Activated T-cell treated with anti-CD3 and anti-CD28 coated beads for 4 hours (primary cell): ENCODE measurements at places on chromosomes 5 and 9.

DNA sequence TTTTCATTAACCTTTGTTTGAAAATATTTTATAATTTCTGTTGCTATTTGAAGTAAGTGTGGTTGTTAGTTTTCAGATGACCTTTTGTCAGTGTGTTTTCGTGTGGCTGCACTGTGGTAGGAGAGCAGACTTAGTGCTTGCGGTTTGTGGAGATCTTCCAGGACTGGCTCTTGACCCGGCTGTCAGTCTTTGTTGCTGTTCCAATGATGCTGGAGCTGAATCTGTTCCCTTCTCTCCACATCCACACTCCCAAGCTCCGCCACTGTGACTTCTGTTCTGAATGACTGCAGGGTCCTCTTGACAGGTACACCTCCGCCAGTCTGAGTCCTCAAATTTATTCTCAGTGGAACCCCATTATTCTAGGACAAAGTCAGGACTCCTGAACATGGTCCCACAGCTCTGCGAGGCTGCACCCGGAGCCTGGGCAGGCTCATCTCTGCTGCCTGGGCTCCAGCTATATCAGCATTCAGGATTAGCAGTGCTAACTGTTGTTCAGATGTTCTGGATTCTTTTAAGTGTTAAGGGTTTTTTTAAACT lies 126.0 kb downstream of the WNK2 start:
- DNase-seq = no peak

- DNase-seq = no peak
These were observed 78.4 kb downstream of the NTNG2 start for GRCh38 chr9:132239999-132240840.

DNA sequence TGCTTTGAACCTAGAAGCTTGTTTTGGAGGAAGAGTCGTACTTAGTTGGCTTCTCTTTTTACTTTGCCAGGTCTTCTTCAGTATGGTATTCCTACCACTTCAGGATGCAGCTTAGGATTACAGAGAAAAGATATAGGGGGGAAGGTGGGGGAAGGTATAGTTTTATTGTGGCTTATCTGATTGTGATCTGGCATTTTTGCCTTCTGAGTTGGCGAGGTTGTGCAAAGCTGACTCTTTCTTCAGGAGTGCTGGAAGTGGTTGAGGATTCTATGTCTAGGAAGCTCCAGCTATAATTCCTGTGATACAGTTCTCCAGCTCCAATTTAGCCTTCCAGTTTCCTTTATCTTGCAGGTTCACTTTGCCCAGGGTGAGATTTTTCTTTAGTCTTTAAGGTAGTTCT lies 7.0 kb downstream of the CDC42SE2 start:
- DNase-seq = no peak

- no peak for DNase-seq
These were observed 1.6 kb upstream of the MARCHF6 start for GRCh38 chr5:10351919-10352318.

GRCh38 chr5:3392306-3392939 lies 203.2 kb upstream of the IRX1 start:
- DNase-seq = no peak

DNA sequence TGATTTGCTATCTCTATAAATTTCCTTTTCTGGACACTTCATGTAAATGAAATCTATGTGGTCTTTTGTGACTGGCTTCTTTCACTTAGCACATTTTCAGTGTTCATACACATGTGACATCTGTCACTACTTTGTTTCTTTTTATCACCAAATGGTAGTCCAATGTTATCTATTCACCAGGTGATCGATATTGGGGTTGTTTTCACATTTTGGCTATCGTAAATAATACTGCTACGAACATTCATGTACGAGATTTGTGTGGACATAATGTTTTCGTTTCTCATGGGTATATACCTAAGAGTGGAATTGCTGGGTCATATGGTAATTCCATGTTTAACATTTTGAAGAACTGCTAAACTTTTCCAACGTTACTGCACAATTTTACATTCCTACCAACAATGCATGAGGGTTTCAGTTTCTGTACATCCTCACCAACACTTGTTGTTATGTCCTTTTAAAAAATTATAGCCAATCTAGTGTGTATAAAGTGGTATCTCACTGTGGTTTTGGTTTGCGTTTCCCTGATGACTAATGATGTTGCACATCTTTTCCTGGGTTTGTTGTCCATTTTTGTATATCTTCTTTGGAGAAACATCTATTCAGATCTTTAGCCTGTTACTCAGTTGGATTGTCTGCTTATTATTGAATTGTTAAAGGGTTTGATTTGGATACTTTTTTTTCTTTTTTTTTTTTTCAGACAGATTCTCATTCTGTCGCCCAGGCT lies 263.0 kb downstream of the PDZD2 start:
- DNase-seq = no peak

DNA sequence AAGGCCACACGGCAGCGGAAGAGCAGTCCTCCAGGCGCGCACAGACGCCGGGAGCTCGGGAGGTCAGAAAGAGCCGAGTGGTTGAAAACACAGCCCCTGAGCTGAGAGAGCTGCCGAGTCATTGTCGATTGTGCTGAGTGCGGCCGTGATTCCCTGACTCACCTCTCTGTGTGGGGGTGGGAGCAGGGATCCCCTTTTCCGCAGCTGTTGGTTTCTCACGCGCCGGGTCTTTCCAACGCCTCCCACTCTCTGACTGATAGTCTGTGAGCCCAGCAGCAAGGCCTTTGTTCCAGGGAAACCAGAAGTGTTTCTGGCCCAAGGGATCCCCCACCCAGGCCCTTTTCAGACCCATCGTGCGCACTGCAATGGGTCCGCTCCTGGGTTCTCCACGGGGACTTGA lies 97.3 kb downstream of the MRPL36 start:
- no peak for DNase-seq

GRCh38 chr9:115412656-115413055 lies 294.7 kb upstream of the TNC start:
- no peak for DNase-seq

DNA sequence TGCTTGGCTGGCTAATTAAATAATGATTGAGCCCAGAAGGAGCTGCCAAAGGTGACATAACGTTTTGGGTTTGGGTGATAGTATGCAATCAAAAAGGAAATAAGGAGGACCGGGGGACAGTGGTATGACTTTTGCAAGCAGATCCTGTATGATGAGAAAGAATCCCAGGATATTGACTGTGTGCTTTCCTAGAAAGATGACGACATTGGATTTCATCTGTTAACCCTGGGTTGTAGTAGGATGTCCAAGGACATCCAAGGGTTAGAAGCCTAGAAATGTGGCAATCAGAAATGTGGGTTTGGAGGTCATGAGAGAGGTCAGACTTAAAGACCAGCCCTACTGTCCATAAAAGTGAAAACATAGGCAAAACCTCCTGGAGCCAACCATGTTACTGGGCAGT lies 50.3 kb upstream of the HMHB1 start:
- DNase-seq = no peak

DNA sequence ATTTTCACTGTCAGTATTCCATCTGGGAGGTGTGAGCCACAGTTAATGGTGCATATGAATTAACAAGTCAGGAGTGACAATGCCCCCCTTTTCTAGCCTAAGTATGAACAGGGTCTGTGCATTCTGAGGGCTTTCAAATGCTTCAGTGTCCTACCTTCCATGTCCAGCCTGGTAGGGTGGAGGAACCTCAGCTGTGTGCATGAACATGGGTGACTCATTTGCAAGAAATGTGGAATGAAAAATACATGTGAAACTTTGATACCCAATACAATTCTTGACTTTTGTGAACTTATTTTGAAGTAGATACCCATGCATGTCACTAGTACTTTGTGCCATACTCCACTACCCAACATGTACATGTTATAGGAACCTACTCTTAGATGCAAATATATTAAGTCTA lies 375.8 kb downstream of the SEMA5A start:
- no peak for DNase-seq

GRCh38 chr5:78879516-78879915 lies 105.6 kb downstream of the ARSB start:
- no peak for DNase-seq

DNA sequence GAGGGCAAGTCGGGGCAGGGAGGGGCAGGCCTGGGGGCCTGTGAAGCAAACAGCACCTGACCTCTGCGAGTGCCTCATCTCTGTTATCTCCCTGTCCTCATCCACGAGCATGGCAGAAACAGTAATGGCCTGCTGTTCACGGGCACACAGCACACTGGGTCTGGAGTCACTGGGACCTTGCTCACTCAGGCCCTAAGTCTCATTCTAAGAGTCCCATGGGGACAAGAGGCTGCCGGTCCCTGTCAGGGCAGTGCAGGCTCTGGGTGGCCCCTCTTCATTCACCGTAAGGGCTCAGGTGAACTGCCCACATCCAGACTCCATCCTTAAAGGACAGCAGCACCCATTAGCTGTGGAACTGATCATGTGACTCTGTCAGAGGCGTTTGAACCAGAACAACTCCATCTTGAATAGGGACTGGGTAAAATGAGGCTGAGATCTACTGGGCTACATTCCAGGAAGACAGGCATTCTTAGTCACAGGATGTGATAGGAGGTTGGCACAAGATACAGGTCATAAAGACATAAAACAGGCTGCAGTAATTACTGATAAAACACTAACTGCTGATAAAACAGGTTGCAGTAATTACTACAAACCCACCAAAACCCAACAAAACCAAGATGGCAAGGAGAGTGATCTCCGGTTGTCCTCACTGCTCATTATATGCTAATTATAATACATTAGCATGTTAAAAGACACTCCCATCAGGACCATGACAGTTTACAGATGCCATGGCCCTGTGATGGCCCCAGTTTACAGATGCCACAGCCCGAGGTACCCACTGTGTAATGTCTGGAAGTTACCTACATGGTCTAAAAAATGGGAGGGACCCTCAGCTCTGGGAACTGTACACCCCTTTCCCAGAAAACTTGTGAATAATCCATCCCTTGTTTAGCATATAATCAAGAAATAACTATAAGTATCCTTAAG lies 28.7 kb downstream of the BICD2 start:
- no peak for DNase-seq

- DNase-seq = no peak
These were observed 143.6 kb downstream of the LHFPL2 start for GRCh38 chr5:78504704-78505677.

DNA sequence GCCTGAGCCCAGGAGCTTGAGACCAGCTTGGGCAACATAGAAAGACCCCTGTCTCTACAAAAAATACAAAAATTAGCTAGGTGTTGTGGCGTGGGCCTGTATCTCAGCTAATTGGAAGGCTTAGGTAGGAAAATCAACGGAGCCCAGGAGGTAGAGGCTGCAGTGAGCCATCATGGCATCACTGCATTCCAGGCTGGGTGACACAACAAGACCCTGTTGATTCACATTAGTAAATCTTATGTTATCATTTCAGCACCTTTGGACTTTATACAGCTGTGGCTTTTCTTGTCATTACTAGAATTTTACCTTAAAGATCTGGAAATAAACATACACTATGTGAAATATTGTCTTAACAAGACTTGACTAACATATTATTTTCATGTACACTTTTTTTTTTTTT lies 185.0 kb downstream of the ZNF608 start:
- DNase-seq = no peak

GRCh38 chr9:81822967-81823366 lies 105.3 kb upstream of the SPATA31D4 start:
- no peak for DNase-seq

DNA sequence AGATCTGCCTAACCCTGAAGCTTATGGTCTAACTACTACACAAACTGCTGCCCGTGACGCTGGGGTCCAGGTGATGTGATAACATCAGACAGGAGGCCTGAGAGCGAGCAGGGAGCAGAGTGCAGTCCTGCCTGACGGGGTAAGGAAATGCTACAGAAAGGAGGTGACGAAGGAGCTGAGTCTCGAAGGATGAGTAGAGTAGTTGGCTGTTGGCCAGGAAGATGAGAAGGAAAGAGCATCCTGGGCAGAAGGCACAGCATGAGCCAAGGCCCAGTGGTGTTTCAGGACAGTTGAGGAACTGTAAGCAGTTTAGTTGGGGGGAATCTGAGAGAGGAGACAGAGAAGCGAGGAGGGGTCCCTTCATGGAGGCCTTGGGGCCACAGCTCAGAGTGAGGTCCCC lies 136.0 kb upstream of the TBC1D2 start:
- no peak for DNase-seq

- DNase-seq = no peak
These were observed 53.0 kb upstream of the RFX3 start for GRCh38 chr9:3578786-3579185.

DNA sequence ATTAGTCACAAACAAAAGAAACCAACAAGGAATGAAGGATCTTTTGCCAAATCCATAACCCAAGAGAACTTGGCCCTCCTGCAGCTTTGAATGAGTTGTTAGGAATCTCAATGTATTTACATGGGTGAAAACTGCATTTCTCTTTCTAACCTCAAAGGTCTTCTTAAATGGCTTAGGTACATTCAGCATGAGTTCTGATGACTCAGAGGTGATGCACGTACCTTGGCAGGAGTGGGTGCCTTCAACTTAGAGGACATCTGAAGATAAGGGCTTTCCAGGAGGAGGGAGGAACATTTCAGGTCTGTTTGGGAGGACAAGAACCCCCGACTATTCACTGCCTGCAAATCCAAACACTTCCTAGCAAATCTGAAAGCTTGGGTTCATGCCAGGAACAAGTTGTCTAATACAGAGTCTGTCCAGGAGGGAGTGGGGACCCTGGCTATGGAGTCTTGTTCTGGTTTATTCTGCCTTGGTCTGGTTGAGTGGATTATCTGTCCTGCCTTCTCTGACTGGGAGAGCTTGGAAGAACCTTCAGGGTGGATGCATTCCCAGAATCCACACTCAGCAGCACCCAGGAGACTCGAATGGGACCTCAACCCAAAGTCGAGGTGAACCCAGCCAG lies 65.7 kb downstream of the IRX2 start:
- DNase-seq = no peak

DNA sequence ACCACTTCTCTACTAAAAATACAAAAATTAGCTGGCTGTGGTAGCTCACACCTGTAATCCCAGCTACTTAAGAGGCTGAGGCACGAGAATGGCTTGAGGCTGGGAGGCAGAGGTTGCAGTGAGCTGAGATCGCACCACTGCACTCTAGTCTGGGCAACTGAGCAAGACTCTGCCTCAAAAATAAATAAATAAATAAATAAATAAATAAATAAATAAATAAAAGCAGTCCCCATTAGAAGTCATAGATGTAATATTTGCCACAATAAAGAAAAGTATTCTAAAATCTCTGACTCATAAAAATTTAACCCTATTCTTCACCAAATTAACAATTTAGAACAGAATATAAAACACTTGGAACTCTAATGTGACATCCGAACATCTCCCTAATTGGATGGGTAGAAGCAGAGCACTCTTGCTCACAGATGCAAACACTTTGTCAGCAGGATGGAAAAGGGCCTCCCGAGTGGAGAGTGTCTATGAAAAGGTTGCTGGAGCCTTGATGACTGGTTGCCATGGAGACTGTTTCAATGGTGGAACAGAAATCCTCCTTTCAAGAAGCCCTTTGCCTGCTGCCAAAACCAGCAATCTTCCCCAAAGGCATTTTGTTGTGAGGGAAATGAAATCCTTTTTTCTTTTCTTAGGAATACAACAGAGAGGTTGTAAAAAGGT lies 38.9 kb upstream of the TRAF1 start:
- no peak for DNase-seq

DNA sequence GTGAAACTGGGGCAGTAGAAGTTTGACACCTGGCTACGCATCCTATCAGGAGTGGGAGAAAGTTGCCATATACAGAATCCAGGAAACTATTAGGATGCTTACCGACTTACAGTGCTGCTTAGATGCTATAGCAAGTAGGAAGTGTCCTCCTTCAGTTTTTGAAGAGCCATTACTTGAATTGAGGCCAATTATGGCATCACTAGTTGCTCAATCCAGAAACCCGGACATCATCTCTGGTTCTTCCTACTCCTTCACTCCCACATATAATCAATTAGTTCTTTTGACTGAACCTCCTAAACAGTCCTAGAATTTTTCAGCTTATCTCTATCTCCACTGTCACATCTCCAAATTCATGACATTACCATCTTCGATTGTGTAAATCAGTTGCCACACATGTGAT lies 41.8 kb upstream of the UGCG start:
- DNase-seq = no peak

GRCh38 chr9:130024597-130024994 lies 18.4 kb downstream of the FNBP1 start:
- no peak for DNase-seq
